ENCODE measurements at places on chromosomes 13 and 19.

GRCh38 chr13:29994911-29995595 lies 144.6 kb upstream of the UBL3 start:
- DNase-seq = no peak

- no peak for DNase-seq
These were observed 19.4 kb upstream of the UQCRFS1 start for GRCh38 chr19:29232315-29232852.

DNA sequence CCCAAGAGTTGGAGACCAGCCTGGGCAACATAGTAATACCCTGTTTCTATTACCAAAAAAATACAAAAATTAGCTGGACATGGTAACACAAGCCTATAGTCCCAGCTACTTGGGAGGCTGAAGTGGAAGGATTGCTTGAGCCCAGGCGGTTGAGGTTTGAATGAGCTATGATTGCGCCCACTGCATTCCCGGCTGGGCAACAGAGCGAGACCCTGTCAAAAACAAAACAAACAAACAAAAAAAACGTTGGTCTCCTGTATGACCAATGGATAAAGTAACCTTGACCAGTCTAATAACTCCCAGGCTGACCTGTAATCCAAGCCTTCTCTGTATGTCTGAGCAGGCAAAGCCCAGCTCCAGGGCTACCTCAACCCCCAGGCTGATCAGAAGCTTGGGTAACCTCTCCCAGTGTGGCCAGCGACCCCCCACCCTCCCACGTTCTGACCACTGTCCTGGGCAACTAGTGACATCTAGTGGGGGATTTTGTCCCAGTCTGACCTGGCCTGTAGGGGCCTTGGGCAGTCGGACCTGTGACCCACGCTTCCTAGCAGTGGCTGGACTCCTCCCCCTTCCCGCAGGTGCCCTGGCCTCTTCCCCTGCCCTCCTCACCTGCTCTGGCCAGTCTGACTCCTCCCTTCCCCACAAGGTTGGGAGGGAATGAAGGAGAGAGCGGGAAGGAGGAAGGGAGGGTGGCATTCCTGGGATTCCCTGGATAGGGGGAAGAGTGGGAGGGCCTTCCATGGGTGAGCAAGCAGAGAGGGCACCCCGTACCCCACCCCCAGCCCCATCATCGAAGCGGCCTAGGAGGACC lies 1.0 kb upstream of the BCAM start:
- peak; percentile 4 for DNase-seq

DNA sequence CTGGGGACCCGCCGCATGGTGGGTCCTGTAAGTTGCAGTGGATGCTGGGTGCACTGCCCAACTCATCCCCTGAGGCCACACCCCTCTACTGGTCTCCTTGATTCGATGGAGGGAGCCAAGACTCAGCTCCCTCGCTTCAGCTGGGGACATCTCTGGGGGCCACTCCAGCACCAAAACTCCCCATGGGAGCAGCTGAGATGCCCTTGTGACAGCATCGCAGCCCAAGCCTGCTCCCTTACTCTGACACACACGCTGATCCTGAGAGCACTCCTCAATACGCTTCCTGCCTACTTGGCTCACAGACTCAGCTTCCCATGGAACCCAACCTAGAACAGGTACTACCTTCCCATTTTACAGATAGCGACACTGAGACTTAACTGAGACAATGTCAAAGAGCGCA lies 56.2 kb downstream of the PEPD start:
- DNase-seq = no peak

- no peak for DNase-seq
These were observed 243.0 kb downstream of the PCDH17 start for GRCh38 chr13:57874530-57874929.

- DNase-seq = no peak
These were observed 1.3 kb downstream of the ARHGAP45 start for GRCh38 chr19:1068009-1069001.

DNA sequence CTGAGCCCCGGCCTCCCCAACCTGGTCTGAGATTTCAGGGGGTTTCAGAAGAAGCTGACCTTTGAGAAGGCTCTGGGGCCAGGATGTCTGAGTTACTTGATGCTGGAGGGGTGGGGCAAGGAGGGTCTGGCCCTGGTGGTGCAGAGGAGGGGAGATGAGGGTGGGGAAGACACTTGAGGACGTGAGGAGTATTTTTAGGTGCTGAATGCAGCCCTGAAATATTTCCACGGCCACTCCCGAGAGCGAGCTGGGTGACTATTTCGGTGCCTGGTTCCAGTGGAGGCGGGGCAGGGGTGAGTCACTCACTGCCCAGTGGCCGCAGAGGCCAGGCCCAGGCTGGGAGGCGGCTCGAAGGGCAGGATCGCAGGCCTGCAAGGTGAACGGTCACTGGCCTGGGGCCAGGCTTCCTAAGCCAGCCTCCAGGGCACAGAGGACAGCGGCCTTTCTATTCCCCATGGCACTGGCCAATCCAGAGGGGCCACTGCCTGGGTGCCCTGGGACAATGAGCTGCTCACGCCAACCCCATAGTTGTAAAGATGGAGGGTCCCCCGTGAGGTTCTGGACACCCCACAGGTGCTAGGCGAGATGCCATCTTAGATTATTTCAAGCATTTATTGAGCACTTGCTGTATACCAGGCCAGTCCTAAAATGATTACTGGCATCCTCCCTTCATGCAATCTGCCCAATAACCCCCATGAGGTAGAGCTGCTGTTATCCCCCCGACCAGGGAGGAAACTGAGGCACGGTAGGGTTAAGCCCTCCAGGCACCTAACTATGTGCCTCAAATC lies 19.7 kb upstream of the JUND start:
- DNase-seq = no peak

DNA sequence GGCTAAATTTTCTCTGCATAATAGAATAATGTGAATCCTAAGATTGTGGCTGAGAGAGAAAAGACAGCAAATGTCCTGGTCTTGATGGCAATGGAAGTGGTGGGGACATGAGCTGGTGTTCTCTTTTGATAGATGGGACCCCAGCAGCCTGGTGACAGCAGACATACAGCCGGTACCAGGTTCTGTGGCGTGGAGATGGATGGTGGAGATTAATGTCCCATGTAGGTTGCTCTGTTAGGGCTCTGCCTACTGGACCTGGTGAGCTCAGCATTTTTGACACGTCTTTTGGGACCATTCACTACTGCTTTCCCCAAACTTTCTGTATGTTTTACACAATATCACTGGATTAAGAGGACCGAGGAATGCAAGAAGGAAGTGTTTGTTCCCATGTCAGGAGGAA lies 8.2 kb upstream of the SIGLEC14 start:
- DNase-seq = no peak

DNA sequence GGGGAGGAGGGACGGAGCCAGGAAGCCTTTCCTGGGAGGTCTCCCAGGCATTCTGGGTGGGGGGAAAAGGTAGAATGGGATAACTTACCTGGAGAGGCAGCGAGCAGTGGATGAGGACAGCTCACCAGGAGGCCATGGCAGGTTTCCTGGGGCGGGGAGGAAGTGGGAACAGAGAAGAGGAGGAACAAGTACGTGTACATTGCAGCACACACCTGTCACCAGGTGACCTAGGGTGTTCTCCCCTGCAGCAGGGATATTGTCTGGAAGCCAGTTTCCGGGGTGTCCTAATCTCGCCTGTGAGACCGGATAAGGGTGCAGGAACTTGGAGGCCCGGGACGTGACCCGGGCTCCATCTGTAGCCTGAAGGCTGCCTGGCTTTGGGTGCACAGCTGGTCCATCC lies at the start of gene FUT3:
Gene FUT3, minus strand, starts transcription at position 148 of the 400 bp plus-strand sequence.
- no peak for DNase-seq

DNA sequence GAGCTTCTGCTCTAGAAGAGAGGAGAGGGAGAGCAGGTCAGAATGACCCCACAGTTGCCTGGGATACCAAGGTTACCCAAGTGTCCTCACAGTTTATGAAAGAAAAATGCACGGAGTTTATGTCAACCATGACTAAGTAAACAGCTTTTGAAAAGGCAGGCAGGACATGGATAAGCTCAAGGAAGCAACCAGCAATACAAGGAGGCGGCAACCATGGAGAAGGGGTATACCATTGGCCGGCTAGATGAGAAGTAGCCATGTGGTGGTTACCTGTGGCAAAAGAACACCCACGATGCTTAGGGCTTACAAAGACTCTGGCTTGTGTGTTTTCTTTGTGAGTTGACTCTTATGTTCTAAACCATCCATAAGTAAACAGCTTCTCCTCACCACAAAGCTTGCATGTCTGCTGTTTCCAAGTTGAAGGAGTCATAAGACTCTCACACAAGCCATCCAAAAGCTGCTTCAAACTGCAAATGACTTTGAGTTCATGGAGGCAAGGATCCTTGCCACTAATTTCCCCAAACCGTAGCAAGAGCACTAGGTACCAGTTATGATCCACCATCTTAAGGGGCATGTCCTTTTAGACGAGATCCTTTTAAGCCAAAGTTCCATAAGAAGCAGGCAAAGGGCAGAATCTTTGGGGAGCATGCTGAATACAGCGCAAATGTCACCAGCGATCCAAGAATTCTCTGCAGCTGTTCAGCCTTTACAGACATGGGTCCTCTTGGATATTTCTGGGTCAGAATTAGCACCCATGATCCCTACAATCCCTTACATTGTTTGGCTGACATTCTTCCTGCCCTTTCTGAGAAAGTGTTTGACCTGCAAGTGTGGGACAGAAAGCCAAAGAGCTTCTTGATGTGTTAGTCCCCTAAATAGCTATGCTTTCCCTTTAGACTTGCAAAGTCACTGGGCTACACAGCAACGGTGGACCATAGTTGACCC lies 74.8 kb upstream of the IPO5 start:
- DNase-seq = no peak

- DNase-seq = no peak
These were observed 2.3 kb upstream of the C1QTNF9B start for GRCh38 chr13:23899555-23899954.

GRCh38 chr13:50285283-50285682 lies 270.0 kb downstream of the KCNRG start:
- DNase-seq = no peak

- DNase-seq = no peak
These were observed 731.0 kb downstream of the SLITRK1 start for GRCh38 chr13:83151308-83151660.
